Heart right ventricle (tissue), 16 donors: ENCODE measurements at places on chromosomes 6 and 20. TPM values are rescaled to one million over a fixed set of nuclear protein-coding genes. Genes with fewer than 3 reads are reported as not detected.

The PTK7 gene
- 3.1 TPM for total RNA-seq

The ZNF311 gene
- 0.32 TPM for total RNA-seq

The PRR18 gene
- not detected for total RNA-seq

The JPH2 gene
- total RNA-seq = 145 TPM

The LY6G5C gene
- total RNA-seq = 1.8 TPM

The CPXM1 gene
- total RNA-seq = 4.5 TPM

The GTSF1L gene
- total RNA-seq = not detected

The SLC26A8 gene
- 0.11 TPM for total RNA-seq

The PEX6 gene
- total RNA-seq = 12.6 TPM

The BPI gene
- total RNA-seq = 0.15 TPM

- DNase-seq = no peak
- peaks cover 63% of the 10 kb centered on the region for H3K4me1 ChIP-seq
- H3K27me3 ChIP-seq = no peaks in the 10 kb centered on the region
- H3K27ac ChIP-seq = peak overlapping the region; percentile 32
- no peak overlapping the region for H3K4me3 ChIP-seq
Observed at GRCh38 chr6:75612434-75612833, 10.8 kb downstream of the SENP6 start.

GRCh38 chr20:37345339-37346235 is at the start of gene SRC:
SRC (plus strand) TSS chr20:37346140; CDS start chr20:37384154, 38,014 bp downstream.
- peak within 1 kb of the TSS; percentile 67 for H3K4me3 ChIP-seq
- no peaks in the 10 kb centered on the region for H3K36me3 ChIP-seq
- no peaks in the 10 kb centered on the region for H3K4me1 ChIP-seq

DNA sequence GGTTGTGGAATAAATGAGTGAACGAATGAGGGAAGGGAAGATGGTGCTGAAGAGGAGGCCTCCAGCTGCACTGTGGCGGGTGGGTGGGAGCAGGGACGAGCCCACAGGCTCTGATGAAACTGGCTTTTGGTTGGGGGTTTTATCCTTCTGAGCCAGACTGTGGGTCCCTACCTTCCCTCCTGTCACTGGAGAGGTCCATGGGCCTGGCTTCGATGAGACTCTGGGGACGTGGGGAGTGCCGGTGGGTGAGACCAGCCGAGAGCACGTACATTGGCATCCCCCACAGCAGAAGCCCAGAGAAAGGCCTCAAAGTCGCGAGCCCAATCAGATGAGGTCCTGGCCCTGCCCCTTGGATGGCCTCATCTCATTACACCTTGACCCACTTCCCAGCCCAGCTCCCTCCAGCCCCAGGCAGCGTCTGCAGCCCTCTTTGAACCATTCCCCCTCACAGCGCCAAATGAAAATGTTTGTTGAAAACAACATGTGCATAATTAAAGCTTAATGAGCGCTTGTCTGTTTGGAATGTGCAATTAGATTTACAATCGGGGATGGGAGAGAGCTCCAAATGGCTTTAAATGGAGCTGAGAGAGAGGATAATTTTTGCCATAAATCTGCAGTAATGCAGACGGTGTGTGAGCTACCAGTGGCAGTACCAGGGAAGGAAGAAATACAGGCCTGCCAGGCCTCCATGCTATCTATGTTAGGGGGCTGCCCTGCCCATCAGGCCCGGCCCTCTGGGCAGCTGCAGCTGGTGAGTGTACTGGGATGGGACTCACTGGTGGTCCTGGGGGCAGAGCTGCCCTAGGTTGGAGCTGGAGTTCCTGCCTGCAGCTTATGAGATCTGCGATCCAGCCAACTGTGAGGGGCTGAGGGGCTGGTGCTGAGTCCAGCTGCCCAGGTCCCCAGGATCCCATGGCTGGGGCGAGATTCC is 47.2 kb downstream of the TOX2 start:
- no peak overlapping the region for H3K27ac ChIP-seq
- H3K4me3 ChIP-seq = no peak overlapping the region
- peaks cover 34% of the 10 kb centered on the region for H3K4me1 ChIP-seq
- no peaks in the 10 kb centered on the region for H3K36me3 ChIP-seq
- no peak for DNase-seq
- no peaks in the 10 kb centered on the region for H3K27me3 ChIP-seq

GRCh38 chr6:162082520-162082919 is 645.0 kb downstream of the PRKN start:
- no peak overlapping the region for H3K27ac ChIP-seq
- H3K4me3 ChIP-seq = no peak overlapping the region
- H3K27me3 ChIP-seq = no peaks in the 10 kb centered on the region
- H3K4me1 ChIP-seq = no peaks in the 10 kb centered on the region
- H3K36me3 ChIP-seq = no peaks in the 10 kb centered on the region

DNA sequence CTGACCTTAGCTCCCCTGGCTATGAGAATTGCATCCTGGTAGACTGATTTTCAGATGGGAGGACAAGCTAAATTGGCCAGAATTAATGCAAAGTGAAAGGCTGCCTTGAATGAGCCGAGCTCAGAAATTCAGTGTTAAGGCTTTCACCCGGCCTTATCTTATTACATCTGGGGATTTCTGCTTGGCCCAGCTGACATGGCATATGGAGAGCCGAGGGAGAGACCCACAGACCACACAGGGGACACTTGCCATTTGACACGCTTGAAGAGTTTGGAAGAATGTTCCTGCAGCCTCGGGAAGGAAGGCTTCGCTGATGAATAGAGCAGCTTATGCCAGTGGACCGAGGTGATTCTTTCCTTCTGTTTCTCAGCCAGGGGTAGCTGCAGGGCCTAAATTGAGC is 9.0 kb downstream of the MOCS3 start:
- no peak for DNase-seq
- no peaks in the 10 kb centered on the region for H3K27me3 ChIP-seq
- no peak overlapping the region for H3K27ac ChIP-seq
- H3K36me3 ChIP-seq = peaks cover 1% of the 10 kb centered on the region

DNA sequence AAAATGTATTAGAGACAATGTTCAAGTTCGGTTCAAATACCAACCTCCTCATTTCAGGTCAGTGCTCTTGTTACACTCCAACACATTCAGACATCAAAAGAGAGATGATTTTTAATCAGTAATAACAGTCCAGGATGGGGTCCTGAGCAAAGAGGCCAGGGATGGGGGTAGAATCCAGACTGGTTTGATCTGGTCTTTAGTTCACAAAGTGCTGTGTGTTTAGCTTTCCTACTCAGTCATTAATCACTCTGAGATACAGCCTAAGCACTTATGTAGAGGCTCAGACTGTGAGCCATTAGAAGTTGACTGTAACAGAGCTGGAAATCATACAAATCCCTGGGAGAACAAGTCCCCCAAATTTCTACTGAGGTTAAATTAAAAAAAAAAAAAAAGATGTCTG is 241.6 kb downstream of the PTPRK start:
- DNase-seq = no peak
- no peak overlapping the region for H3K27ac ChIP-seq
- peaks cover 3% of the 10 kb centered on the region for H3K4me1 ChIP-seq
- no peaks in the 10 kb centered on the region for H3K27me3 ChIP-seq

- H3K4me3 ChIP-seq = no peak overlapping the region
- no peaks in the 10 kb centered on the region for H3K36me3 ChIP-seq
- no peak for DNase-seq
- no peak overlapping the region for H3K27ac ChIP-seq
Observed at GRCh38 chr6:109031416-109031815, 63.2 kb downstream of the SESN1 start.

- no peak for DNase-seq
- H3K27me3 ChIP-seq = no peaks in the 10 kb centered on the region
- H3K27ac ChIP-seq = peak overlapping the region; percentile 85
- H3K36me3 ChIP-seq = no peaks in the 10 kb centered on the region
Observed at GRCh38 chr20:31739550-31739977, 474 bp downstream of the TPX2 start.

GRCh38 chr6:32973144-32974015 is 5.0 kb downstream of the BRD2 start:
- peak overlapping the region; percentile 75 for H3K27ac ChIP-seq
- H3K4me1 ChIP-seq = peaks cover 40% of the 10 kb centered on the region
- no peak for DNase-seq
- peak overlapping the region; percentile 94 for H3K4me3 ChIP-seq

DNA sequence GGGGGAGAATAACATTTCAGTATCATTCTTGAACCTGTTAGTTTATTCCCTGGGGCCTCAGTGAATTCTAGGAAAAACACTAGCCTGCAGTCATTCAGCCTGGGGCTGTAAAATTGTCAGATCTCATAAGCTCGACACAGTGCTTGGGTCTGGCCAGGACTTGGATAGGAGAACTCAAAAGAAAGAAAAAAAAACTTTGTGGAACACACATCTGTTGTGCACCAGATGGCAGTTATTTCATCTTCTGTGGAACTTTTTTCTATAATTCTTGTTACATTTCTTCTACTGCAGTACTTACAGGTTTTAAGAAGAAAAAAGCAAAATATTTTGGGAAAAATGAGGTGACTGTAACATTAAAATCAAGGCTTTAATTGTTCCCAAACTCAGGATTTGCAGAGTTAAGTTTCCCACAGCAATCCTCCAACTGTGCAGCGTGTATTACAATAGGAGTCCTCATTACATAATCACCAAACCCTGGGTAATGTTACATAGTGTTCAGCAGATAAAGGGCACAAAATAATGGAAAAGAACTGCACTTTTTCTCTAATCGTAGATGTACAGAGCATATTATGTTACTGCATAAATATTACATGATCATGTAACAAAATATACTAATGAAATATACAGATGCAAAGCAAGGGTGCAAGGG is 531.1 kb upstream of the CITED2 start:
- no peak for DNase-seq
- H3K4me3 ChIP-seq = no peak overlapping the region
- no peaks in the 10 kb centered on the region for H3K27me3 ChIP-seq
- H3K4me1 ChIP-seq = peaks cover 13% of the 10 kb centered on the region
- no peak overlapping the region for H3K27ac ChIP-seq
- H3K36me3 ChIP-seq = no peaks in the 10 kb centered on the region

GRCh38 chr20:43191946-43192863 is 2.5 kb upstream of the PTPRT start:
- no peak for DNase-seq
- H3K4me3 ChIP-seq = no peak overlapping the region
- H3K27ac ChIP-seq = no peak overlapping the region
- H3K36me3 ChIP-seq = no peaks in the 10 kb centered on the region
- peaks cover 61% of the 10 kb centered on the region for H3K27me3 ChIP-seq

DNA sequence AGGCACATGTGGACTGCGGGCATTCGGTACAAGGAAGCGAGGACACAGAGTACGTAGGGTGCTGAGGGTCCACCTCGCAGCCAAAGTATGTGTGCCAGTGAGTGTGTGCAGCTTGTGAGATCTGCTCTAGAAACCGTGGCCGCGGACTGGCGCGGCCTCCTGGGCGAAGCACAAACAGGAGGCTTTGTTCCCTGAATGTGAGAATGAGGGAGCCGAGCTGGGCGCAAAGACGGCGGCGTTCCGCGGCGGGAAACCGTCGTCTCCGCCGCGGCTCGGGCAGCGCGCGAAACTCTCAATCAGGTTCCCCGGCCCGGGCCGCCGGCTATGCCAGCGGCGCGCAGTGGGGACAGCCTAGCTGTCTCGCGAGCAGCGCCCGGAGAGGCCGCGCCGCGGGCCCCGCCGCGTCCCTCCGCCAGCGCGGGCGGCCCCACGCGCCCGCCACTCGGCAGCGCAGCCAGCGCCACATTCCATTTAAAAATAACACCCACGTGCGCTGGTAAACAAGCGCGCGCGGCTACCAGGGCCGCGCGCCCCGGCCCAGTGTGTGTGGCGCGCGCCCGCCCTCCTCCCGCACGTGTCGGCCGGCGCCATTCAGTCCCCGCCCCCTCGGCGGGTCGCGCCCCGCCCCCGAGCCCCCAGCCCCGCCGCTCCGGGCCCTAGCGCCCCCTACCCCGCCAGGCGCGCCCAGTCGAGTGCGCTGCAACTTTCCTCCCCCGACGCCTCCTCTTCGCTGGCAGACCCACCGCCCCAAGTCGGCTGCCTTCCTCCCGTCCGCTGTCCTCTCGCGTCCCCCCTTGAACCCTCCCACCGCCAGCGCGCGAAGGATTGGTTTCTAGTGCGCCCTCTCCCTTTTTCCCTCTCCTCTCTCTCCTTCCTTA is 3.0 kb upstream of the FOXO3 start:
- peak overlapping the region; percentile 86 for H3K4me3 ChIP-seq
- no peaks in the 10 kb centered on the region for H3K27me3 ChIP-seq
- H3K27ac ChIP-seq = peak overlapping the region; percentile 98
- DNase-seq = peak; percentile 80
- no peaks in the 10 kb centered on the region for H3K36me3 ChIP-seq

DNA sequence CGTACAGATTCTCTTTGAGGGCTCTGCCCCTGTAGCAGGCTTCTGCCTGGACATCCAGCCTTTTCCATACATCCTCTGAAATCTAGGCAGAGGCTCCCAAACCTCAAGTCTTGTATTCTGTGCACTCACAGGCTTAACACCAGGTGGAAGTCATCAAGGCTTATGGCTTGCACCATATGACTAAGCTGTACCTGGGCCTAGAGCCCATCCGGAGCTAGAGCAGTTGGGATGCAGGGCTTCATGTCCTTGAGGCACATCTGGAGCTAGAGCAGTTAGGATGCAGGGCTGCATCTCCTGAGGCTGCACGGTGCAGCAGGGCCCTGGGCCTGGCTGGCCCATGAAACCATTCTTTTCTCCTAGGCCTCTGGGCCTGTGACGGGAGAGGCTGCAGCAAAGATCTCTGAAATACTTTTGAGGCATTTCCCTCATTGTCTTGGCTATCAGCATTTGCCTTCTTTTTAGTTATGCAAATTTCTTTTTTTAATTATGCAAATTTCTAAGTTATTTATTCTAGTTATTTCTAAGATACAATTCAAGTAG is 98.7 kb downstream of the CD24 start:
- H3K36me3 ChIP-seq = no peaks in the 10 kb centered on the region
- no peak for DNase-seq
- H3K4me1 ChIP-seq = no peaks in the 10 kb centered on the region

DNA sequence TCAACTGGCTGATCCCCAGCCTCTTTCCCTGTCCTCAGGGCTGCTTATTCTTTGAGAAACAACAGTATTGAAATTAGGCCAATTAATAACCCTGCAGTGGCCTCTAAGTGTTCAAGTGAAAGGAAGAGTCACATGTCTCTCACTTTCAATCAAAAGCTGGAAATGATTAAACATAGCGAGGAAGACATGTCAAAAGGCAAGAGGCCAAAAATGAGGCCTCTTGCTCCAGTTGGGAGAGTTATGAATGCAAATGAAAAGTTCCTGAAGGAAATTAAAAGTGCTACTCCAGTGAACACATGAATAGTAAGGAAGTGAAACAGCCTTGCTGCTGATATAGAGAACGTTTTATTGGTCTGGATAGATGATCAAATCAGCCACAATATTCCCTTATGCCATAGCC is 131.5 kb downstream of the MACROD2 start:
- no peaks in the 10 kb centered on the region for H3K27me3 ChIP-seq
- H3K27ac ChIP-seq = no peak overlapping the region
- H3K4me1 ChIP-seq = no peaks in the 10 kb centered on the region
- H3K4me3 ChIP-seq = no peak overlapping the region
- no peaks in the 10 kb centered on the region for H3K36me3 ChIP-seq
- no peak for DNase-seq
